ENCODE measurements at places on chromosomes 16 and 17.

GRCh38 chr17:34816848-34817247, 144.4 kb downstream of the CCT6B start:
- no peak for DNase-seq

- DNase-seq = no peak
These were observed 21.3 kb upstream of the GAA start for GRCh38 chr17:80080081-80080480.

- DNase-seq = peak; percentile 26
These were observed 585 bp downstream of the MLKL start for GRCh38 chr16:74700116-74700437.

- no peak for DNase-seq
These were observed 5.7 kb downstream of the ADGRG1 start for GRCh38 chr16:57634171-57634570.

DNA sequence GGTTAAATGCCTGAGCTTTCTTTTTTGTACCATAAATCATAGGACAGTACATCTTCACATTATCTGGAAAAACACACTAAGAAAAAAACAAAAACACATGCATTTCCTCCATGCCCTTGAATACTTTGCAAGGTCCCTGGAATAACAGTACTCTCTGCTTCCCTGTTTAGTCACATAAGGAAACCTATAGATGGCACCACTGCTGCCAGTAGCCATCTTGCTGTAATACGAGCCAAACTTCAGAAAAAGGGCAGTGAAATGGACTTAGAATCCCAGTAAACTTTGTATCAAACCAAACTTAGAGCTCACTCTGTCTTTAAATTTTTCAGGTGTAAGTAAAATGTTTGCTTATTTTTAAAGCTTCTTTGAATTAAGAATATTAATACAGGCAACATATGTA, 435.5 kb downstream of the KCNJ2 start:
- no peak for DNase-seq

DNA sequence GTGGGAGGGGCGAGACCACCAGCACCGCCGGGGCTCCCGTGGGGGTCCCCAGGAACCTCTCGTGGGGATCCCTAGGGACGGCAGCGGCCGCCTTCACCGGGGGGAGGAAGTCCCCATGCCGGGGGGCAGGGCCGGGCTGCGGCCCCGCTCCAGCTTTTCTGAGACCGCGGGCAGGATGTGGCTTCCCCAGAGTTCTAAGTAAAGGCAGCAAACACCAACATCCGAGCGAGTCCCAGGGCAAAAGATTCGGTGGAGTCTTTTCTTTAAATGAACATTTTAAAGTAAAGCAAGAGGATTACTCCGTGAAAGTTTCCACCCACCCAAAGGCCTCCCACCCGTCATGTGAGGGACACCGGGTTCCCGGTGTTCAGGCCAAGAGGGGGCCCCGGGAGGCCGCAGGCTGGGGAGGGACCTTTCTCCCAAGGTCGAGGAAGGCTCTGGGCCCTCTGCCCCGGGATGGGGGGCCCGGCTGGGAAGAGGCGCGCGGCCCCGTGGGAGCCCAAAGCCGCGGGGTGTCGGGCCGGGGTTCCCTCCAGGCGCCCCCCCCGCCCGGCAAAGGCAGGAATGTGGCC, 137.2 kb upstream of the RPH3AL start:
- DNase-seq = peak; percentile 69

DNA sequence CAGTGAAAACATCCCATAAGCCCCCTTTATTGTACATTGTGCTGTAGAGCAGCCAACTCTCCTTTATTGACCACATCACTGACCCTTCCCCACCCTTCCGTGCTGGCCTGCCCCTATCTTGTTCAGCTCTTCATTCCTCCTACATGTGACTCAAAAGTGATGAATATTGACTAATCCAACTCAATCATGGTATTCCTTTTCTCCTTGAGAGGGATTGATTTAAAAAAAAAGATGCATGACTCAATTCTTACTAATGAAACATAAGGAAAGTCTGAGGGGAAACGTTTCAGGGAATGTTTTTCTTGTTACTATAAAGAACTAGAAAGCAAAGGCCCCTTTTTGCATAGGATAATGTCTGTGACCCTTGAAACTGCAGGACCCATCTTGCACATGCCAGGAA, 125.2 kb upstream of the SOX9 start:
- DNase-seq = no peak

GRCh38 chr17:73291260-73291801, 20.5 kb downstream of the CDC42EP4 start:
- DNase-seq = peak; percentile 15

DNA sequence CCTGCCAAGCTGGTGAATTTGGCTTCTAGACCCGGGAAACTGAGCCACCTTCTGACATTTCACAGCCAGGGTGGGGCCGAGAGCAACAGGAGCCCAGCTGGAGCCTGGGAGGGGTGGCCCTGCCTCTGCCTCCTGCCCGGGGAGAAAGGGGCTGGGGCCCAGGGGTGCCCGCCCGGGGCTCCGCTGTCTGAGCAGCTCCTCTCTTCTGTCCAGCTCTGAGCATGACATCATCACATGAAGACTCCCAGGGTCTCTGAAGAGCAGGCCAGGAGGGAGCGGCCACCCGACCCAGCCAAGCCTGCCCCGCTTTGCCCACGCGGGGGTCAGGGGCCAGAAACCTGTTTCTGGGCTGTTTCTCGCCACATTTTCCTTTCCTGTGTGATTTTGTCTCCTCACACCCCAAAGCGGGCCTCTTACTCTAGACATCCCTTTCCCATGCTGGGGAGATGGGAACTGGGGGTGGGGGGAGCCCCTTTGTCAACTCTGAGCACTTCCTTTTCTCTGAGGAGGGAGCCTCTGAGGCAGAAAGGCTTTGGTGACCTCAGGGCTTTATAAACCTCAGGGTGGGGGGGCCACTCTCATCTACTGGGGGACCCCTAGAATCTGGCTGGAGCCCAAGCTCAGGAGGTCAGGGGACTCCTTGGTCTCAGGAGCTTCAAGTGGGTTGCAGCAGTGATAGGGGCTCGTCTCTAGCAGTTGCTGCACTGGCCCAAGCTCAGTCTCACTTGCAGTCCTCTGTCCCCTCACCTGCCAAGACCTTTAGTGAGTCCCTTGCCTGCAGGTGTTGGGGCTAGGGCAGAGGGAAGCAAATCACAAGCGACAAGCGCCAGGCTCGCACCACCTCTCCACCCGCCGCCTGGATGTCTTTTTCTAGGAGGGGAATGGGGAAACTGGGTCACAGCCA, 7.6 kb downstream of the UBALD2 start:
- DNase-seq = peak; percentile 45

DNA sequence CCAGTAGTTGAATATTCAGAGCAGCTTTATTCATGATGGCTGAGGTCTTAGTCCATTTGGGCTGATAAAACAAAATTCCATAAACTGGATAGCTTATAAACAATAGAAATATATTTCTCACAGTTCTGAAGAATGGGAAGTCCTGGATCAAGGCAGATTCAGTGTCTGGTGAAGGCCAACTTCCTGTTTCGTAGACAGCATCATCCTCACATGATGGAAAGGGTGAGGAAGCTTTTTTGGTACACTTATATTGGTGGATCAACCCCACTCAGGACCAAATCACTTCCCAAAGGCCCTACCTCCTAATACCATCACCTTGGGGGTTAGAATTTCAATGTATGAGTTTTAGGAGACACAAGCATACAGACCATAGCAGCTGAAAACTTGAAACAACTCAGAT, 224.2 kb downstream of the CYB561 start:
- no peak for DNase-seq

DNA sequence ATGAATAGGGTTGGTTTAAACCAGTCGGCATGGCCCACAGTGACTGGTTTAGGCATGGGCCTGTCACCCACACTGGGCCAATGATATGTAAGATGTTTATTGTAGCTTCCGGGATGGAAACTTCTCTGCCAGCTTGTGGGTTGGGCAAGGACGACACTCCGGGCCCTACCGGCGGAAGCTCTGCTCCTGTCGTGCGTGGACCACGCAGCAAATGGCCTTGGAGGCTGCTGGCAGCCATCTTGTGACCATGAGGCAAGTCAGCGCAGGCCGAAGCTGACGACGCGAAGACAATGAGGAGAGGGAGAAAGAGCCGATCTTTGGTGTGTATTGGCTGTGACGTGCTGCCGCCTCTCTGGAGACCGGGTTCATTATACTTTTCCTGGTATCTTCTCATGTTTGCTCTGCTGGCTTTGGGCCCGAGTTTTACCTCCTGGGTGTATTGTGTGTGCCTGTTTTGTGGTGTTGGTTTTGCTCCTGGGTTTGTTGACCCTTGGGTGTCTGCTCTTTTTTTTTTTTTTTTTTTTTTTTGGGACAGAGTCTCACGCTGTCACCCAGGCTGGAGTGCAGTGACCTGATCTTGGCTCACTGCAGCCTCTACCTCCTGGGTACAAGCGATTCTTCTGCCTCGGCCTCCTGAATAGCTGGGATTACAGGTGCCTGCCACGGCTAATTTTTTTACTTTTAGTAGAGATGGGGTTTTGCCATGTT, 15.4 kb downstream of the SLC25A10 start:
- DNase-seq = no peak

DNA sequence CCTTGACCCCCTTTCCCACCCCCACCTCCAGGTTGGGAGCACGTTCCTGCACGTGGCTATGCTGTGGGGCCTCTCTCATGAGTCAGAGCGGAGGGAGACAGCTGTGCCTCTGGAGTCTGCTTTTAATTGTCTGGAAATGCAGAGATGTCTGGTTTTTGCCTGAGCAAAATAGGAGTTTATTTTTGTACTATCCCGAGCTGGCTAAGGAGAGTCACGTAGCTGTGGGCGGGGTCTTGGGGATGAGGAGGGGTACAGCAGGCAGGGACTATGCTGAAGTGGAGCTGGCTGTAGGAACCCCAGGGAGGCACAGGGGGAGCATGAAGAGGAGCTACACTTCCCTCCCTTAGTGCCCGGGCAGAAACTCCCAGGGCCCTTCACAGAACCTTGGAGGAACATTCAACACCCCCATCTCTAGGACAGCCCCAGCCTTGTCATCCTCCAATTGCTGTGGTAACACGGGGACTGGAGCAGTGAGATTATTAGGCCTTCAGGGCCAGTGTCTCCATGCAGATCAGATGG, 44.7 kb upstream of the LGALS9 start:
- no peak for DNase-seq

DNA sequence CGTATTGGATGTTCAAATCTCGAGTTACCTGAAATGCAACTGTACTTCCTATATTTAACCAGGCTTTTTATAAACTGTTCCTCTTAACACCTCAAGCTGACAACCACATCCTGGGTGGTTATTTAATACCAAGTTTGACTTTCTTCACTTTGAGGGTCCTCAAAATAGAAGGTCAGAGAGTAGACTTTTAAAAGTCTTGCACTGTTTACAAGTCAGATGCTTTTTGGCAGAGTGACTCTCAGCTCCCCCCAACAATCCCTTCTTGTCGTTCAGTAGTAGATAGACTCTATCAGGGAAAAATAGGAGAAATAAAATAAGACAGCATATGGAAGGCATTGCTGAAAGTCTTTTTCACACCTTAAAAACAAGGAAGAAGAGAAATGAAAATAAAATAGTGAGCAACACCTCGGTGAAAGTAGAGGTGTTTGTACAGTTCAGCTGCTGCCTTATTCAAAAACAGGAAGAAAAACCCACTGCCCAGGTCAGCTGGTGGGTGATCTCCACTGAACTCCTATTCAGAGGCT, 650.4 kb downstream of the WWOX start:
- peak; percentile 30 for DNase-seq

GRCh38 chr16:77214411-77215138, 15.4 kb downstream of the SYCE1L start:
- no peak for DNase-seq

DNA sequence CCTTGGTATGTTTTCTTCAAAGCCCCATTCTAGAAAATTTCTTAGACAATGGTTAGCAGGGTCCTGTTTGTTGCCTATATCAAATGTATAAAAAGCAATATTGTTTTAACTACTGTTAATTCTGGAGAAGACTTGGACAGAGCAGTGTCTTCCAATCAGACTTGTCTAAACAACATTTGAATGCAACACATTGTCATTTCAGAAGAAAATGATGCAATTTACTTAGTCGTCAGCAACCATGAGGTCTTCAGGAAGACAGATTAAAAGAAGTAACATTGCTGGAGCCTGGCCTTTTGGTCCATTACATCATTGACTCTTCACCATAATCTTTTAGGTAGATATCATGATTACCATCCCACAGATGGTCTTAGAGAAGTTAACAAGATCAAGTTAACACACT, 94.5 kb downstream of the ANKFN1 start:
- no peak for DNase-seq

DNA sequence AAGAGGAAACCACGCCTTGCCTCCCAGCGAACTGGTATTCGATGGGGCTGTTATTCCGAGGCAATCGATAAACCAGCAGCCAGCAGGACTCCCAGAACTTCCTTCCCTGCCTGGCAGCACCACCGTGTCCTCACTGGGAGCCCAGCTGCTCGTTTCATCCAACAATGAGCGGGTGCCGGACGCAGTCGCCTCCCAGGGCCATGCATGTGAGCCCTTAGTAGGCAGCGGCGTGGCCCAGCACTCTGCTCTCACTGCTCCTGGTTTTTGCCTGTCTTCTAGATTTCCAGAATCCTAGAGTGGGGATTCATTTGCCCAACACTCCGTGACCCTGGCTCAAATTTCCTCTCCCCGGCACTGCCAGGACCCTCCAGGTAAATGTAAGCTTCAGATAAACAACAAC, 29.1 kb upstream of the RASD1 start:
- no peak for DNase-seq

DNA sequence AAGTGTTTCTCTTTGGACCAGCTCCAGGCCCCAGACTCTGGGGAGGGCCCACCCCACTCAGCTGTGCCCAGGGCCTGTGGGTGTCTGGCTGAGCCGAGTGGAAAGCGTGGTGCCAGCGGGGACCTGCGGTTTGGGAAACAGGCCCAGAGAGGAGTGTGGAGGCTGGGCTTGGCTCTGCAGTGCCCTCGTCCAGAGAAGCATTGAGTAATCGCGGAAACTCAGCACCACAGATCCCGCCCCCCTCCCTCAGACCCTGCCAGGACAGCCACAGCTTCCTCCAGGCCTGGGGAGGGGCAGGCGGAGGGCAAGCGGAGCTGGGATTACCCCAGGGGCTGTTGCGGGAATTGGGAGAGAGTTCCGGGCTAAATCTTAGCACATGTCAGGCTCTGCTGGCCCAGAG, 14.6 kb upstream of the PITPNA start:
- DNase-seq = peak; percentile 27

Measured in CD4-positive, alpha-beta T cell treated with Interleukin-12 subunit alpha and Interleukin-12 subunit beta, for 1 hour (primary cell).